OCI-LY7 (cell line): ENCODE measurements at places on chromosomes 1 and 21. TPM values are rescaled to one million over a fixed set of nuclear protein-coding genes. Genes with fewer than 3 reads are reported as not detected.

The RAB42 gene
- not detected in 2 replicates for total RNA-seq

The MROH9 gene
- not detected in 2 replicates for total RNA-seq

The ELAVL4 gene
- total RNA-seq: not detected in 2 replicates

The GNAT2 gene
- total RNA-seq: 1.3 and 2.0 TPM in 2 replicates

The SPRR1B gene
- not detected in 2 replicates for total RNA-seq

The CCDC190 gene
- total RNA-seq: not detected in 2 replicates

The ITLN1 gene
- total RNA-seq: not detected in 2 replicates

The MAST2 gene
- 59.6 and 67.2 TPM in 2 replicates for total RNA-seq

GRCh38 chr1:206439205-206439604, 31.1 kb upstream of the IKBKE start:
- no peak for DNase-seq

DNA sequence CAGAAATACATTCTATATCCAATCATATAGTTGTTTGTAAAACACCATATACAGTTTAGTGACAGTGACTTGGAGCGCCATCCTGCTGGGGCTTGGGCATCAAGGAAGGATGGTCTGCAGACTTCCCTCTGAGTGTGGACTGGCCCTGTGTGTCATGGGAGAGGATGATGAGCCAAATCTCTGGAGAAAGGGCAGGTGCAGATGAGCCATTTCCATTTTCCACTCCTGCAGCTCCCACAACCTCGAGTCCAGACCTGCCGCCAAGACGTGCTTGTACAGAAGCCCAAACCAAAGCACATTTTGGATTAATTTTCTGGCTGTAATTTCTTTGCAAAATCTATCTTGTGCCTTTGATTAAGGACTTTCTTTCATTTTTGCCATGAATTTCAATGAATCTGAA, 48.3 kb upstream of the SLC22A15 start:
- DNase-seq: no peak

GRCh38 chr1:47449822-47450552, 12.1 kb downstream of the FOXD2 start:
- DNase-seq: no peak

GRCh38 chr1:201381130-201381529, 3.6 kb upstream of the TNNT2 start:
- no peak for DNase-seq

- peak; percentile 28 for DNase-seq
These were observed 12.3 kb downstream of the ZRANB2 start for GRCh38 chr1:71068325-71069240.

GRCh38 chr1:10171105-10171767, 39.1 kb upstream of the KIF1B start:
- no peak for DNase-seq

- DNase-seq: no peak
These were observed 41.7 kb downstream of the TMEM53 start for GRCh38 chr1:44632598-44632997.

DNA sequence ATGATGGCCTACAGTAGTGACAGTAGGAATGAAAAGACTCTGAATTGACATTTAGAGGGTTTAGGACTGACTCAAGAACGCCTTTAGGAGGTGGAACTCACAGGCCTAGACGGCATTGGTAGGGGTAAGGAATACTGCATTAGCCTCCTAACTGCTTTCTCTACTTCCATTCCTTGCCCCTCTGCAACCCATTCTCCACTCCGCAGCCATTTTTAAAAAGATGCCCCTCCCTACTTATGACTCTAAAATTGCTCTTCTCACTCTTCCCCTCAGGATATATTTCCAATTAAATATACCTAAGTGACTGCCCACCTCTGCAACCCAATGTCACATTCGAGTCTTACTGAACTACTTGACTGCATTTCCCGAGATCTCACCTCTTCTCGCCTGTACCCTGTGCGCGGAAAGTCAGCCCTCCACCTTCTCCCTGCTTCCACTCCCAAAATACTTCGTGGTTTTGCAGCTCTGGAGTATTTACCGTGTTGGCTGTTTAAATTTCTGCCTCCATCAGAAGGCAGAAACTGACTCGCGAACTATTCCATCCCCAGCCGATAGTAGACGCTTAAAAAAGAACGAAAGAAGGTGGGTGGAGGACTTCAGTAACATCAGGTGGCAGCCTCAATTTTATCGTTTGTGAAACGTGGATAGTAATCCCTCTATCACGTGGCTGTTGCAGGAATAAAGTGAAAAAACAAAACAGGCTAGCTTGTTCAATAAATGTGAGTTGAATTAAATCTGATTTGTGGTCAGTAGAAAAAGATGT, 1.1 kb upstream of the YBX1 start:
- peak; percentile 59 for DNase-seq

DNA sequence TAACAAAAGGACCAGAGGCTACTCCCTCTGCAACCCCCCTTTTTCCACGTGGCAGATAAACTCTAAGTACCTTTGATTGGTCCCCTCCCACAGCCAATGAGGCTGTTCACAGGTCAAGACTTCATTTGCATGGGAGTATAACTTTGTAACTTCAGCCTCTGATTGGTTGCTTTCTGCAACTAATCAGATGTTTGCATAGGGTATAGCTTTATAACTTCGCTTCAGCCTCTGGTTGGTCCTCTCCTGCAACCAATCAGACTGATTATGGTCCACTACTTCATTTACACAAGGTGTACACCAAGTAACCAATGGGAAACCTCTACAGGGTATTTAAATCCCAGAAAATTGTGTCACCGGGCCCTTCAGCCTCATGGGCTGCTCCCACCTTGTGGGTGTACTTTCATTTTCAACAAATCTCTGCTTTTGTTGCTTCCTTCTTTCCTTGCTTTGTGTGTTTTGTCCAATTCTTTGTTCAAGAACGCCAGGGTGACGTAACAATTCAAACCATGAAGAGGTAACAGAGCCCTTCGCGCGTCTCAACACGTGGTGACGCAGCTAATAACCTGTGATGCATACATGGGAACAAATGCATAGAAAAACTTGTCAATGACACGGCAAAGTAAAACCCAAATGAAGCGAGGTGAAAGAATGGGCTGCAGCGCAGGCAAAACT, 47.2 kb downstream of the VPS26C start:
- DNase-seq: no peak

DNA sequence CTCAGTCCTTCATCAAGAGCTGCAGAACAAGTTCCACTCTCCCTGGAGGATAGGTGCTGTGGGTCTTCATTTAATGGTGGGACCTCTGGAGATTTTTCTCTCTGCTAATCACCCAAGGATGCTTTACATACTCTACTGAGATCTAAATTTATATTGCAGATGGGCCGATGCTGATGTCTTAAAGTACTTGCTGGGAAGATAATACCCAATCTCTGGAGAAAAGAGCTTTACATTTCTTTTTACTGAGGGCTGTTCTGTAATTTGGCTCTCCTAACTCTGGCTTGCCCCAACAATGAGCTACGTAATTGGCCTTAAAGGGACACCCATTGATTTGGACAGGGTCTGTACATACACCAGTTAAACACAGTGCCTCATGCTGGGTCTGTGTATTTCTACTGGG, 86.9 kb downstream of the ST6GALNAC3 start:
- DNase-seq: no peak

DNA sequence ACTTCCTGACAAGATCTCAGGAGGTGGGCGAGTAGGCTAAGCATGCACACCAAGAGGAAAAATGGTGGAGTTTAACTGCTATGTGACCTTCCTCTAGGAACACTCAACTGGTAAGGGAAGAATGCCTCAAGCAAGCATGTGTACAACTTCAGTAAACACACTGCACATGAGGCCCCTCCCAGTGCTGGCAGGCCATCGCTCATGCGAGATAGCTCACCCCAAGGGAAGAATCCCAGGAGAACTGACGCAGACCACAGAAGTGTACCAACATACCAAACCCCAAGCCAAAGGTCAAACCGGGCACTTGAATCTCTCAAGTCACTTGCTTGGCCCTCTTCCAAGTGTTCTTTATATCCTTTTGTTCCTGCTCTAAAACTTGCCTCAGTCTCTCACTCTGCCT, 40.5 kb upstream of the GALNT2 start:
- DNase-seq: no peak

- no peak for DNase-seq
These were observed 113.3 kb downstream of the XPR1 start for GRCh38 chr1:180745098-180745497.

GRCh38 chr1:22557341-22557950, 5.8 kb upstream of the EPHA8 start:
- no peak for DNase-seq

GRCh38 chr21:25176637-25177412, 430.5 kb downstream of the MRPL39 start:
- DNase-seq: no peak

DNA sequence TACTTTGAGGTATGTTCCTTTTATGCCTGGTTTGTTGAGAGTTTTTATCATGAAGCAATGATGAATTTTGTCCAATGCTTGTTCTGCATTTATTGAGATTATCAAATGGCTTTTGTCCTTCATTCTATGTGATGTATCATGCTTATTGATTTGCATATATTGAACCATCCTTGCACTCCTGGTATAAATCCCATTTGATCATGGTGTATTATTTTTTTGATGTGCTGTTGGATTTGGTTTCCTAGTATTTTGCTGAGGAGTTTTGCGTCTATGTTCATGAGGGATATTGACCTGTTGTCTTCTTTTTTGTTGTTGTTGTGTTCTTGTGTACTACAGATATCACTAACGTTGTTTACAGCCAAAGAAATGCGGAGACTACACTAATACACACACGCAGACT, 4.1 kb downstream of the DNAH14 start:
- no peak for DNase-seq

DNA sequence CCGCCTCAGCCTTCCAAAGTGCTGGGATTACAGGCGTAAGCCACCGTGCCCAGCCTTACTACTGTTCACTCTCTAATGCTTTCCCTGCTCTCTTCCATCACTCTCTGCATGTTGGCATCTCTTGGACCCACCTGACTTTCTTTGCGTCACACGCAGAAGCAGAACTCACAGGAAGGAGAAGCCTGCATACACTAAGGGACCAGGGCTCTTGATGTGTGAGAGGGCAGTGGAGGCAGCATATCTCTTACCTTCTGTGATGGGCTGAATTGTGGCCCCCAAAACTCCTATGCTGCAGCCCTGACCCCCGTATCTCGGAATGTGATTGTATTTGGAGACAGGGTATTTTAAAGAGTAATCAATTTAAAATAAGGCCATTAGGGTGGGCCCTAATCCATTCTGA, 26.7 kb upstream of the SLAMF9 start:
- no peak for DNase-seq

GRCh38 chr1:150927624-150928023, 1.5 kb downstream of the SETDB1 start:
- no peak for DNase-seq

- DNase-seq: peak; percentile 78
These were observed 2.4 kb downstream of the ID3 start for GRCh38 chr1:23556635-23557470.

GRCh38 chr1:243849421-243850201, 432 bp downstream of the AKT3 start:
- no peak for DNase-seq

GRCh38 chr21:45317398-45318145, 29.9 kb upstream of the POFUT2 start:
- DNase-seq: no peak

DNA sequence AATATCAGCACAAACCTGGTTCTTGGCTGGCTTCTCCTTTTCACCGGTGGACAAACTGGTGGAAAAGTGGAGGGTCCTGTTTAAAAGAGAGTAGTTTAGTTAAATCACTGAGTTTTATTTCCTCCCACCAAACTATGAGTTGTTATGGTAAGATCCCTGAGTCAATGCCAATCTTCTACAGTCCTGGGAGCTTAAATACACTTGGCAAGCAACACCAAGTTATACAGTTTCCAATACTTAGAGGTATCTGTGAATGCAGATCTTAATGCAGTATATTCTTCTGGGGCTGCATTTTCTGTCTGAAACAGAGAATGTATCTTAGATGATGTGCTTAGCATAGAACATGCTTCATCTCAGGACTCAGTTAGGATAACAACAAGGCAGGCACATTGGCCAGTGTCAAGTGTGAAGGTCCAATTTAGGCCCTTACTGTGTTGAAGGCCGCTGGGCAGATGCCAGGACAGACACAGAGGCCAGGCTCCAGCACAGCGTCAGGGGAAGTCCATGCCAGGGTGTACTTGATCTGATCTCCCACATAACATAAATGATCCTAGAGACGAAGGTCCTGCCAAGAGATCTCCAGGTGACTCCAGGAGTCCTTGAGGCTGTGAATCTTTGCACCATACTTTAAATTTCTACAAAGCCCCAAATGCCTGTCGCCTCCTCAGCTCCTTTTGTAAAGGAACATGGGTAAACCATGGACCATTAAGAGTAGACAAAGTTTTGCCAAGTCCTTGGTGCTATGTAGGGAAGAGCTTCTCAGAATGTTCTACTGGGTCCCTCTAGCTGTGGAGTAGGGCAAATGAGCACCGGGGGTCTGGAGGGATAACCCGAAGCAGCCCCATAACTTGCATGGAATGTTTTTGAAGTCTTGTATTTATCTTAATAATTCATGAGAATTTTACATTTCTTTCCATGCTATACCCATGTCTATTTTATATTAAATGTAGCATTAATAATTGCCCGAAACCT, 76.8 kb downstream of the KCNJ15 start:
- DNase-seq: no peak

GRCh38 chr1:211333906-211334305, 7.3 kb downstream of the TRAF5 start:
- DNase-seq: peak; percentile 19

DNA sequence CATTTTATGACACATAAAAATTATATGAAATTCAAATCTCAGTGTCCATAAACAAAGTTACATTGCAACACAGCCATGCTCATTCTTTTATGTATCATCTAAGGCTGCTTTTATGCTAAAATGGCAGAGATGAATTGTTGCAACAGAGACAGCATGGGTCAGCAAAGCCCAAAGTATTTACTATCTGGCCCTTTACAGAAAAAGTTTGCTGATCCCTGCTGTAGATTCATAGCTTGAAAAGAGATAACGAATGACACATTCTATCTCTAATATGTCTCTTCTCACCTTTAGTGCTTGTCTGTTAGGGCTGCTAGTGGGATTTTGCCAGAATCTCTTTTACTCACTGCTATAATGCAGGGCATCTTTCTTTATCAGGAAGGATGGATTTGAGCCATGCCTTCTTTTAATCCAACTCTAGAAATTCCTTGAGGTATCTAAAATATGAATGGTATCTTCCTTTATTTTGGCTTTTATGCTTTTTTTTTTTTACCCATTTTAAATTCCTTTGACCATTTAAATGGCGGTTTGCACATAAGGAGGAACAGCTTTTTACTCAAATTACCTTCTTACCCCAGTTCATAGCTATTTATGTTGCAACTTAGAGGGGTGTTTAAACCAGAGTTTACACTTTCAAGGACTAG, 598.2 kb downstream of the PLPP3 start:
- DNase-seq: no peak

DNA sequence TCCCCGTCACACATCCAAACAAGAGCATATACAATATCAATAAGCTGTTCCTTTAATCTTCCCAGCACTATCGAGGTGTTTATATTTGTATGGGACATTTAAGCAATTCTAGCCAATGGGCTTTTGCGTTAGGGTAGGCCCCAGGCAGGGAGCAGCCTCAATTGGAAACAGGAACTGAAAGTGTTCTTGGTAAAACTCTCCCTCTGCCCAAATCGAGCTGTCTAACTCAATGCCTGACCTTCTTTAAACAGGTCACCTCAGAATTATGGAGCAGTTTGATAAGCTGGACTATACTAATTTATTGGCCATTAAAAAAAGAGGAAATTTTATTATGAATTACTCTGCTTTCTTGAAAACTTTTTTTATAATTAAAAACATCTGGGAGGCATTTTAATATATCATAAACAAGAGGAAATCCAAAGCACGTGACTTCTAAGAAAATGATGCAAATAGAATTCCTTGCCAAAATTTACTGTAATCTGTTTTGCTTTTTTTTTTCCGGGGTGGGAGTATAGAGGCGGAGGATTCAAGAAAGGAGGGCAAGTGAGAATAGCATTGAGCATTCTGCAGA, 498.1 kb downstream of the LMO4 start:
- peak; percentile 75 for DNase-seq

GRCh38 chr1:92701147-92701546, 83.8 kb downstream of the EVI5 start:
- DNase-seq: no peak
